ENCODE measurements at places on chromosomes 3 and 15.
A peak's percentile ranks its signal among the peaks of the same experiment; 100 is the strongest.

GRCh38 chr3:58581328-58582091 is 4.3 kb upstream of the FAM107A start:
- DNase-seq = no peak

- no peak for DNase-seq
Observed at GRCh38 chr15:51075826-51076523, 18.7 kb downstream of the TNFAIP8L3 start.

DNA sequence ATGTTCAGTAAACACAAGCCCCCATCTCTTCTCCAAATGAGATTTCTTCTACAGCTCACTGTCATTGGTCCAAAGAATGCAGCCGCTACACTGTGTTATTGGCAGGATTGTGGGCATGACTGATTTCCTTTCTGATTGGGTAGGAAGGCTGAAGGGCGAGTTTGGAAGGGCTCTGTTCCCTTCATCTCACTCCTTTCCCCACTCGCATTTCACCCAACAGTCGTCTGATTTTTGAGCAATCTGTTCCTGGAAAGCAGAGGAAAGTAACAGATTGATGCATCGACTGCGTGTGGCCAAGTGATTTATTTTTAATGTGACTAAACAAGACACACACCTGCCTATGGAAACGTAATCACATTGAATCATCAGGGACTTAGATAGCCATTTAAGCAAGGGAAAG is 55.5 kb downstream of the NOX5 start:
- no peak for DNase-seq

- DNase-seq = no peak
Observed at GRCh38 chr3:30544812-30545211, 61.6 kb upstream of the TGFBR2 start.

- no peak for DNase-seq
Observed at GRCh38 chr3:62592408-62592807, 219.1 kb upstream of the FEZF2 start.

GRCh38 chr3:44584646-44585501 is at the start of gene ZNF660:
TSS of gene ZNF660 (plus strand) at chr3:44584964. CDS start at chr3:44594194, 9,230 bp downstream.
- DNase-seq = peak; percentile 47

GRCh38 chr15:51237816-51238215 is 100.6 kb downstream of the CYP19A1 start:
- DNase-seq = no peak

- DNase-seq = no peak
Observed at GRCh38 chr3:133926736-133927539, 31.3 kb upstream of the RAB6B start.

DNA sequence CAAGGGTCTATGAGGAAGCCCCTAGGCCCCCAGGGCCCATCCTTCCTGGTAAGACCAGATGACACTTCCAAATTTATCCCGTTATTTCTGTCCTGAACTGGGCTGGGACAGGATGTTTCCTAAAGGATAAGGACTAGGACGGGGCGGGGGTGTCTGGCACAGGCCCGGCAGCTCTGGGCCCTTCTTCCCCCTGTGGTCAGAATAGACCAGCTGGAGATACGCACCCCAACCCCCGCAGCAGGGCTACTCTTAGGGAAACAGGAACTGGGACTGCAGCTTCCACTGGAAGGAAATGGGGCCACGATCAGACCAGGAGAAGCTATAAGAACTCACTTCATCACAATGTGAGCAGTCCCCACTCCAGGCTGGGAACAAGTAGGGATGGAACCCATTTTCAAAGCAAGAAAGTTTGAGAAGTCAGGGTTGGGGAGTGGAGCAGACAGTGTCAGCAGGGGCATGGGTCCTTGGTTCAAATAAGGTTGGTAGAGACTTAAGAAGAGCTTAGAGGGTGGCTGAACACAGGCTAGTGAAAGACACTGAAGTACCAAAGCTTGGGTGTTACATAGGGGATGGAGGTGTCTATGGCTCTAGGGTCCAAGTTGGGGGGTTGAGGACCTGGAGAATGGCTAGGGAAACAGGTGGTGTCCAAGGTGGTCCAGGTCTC is 1.1 kb downstream of the NCKIPSD start:
- no peak for DNase-seq

DNA sequence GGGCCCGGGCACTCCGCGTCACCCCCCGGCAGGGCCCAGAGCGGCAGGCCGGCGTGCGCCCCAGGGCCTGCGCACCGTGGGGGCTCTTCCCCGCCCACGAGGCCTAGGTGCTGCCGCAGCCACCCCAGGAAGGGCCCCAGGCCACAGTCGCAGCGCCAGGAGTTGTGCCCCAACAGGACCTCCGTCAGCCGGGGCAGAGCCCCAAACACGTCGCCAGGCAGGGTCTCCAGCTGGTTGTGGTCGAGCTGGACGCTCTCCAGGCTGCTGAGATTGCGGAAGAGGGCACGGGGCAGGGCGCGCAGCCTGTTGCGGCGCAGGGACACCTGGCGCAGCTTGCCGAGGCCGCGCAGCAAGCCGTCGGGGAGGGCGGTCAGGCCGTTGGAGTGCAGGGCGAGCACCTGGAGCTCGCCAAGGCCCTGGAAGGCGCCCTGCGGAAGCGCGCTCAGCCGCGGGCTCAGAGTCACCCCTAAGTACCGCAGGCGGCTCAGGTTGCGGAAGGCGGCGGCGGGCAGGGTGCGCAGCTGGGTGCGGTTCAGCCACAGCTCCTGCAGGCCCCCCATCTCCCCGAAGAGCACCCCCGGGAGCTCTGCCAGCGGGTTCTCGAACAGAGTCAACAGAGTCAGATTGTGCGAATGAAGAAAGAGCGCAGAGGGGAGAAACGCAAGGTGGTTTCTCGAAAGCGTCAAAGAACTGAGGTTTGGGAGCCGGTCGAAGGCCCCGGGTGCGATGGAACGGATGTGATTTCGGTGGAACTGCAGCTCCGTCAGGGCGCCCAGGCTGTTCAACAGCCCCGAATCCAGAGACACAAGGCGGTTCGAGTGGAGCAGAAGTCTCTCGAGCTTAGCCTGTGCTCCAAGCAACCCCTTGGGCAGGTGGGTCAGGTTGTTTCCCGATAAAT is 2.0 kb downstream of the GP5 start:
- no peak for DNase-seq

DNA sequence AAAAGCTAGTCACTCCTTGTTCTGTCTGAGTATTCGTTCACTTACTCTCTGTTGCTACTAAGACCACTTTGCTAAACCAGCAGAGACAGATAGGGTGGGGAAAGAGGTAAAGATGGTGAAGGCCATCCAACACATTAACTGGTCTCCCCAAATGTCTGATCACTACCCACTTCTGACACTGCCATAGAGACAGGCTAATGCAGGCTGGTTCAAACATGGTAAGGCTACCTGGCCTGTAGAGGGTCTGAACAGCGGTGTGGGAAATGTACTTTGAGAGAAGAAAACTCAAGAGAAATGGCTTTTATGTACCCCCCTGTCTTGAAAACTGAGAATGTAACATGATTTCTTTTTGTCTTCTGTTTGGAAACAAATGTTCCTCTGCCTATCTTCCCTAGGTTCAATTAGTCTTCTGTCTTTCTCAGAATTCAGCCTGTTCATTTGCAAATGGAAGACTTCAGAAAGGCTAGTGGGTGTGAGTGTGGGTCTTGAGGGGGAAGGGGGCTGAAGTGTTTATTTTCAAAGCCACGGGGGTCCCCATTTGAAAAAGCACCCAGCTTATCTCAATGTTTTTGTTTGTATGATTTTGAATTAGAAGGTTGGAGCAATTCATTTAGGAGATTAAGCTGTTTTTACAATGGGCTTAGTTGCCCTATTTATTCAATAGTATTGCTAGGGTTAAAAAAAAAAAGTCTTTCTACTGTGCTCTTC is 15.8 kb downstream of the ALDH1A2 start:
- no peak for DNase-seq

- DNase-seq = no peak
Observed at GRCh38 chr3:12886106-12886679, 44.8 kb upstream of the RPL32 start.

DNA sequence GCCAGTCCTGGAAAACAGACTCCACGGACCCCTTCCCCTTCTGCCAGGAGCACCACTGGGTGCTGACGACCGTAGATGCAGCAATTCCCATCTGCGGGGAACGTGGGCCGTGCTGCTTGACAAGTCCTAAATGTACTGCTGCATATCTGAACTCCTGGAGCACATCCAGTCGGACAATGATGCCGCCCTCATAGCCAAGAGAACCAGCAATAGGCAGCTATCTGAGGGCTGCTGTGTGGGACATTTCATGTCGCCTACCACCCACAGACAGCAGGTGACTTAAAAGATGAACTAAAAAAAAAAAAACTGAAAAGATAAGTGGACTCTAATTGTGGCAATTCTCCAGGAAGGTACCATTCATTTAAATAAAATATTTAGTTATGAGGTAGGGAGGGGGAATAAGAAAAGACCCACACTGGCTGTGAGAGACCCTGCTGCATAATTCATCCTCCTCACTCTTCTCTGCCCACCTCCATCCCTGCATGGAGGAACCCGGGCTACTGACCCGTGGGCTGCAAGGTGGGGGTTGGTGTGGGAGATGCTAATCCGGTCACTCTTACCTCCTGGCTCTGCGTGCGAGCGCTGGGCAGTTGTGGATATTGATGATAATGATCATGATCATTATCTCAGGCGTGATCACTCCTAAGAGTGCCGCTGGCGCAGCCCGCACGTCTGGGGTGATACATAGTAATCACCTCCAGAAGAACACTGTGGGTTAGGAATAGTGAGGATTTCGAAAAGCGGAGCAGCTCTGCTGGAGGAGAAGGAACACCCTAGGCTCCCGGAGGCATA is 28.3 kb downstream of the ALS2CL start:
- no peak for DNase-seq

- no peak for DNase-seq
Observed at GRCh38 chr15:40347559-40348473, 3.0 kb upstream of the PHGR1 start.

- DNase-seq = no peak
Observed at GRCh38 chr3:81864272-81864671, 102.8 kb upstream of the GBE1 start.

- no peak for DNase-seq
Observed at GRCh38 chr3:126867863-126868200, 115.1 kb upstream of the PLXNA1 start.

DNA sequence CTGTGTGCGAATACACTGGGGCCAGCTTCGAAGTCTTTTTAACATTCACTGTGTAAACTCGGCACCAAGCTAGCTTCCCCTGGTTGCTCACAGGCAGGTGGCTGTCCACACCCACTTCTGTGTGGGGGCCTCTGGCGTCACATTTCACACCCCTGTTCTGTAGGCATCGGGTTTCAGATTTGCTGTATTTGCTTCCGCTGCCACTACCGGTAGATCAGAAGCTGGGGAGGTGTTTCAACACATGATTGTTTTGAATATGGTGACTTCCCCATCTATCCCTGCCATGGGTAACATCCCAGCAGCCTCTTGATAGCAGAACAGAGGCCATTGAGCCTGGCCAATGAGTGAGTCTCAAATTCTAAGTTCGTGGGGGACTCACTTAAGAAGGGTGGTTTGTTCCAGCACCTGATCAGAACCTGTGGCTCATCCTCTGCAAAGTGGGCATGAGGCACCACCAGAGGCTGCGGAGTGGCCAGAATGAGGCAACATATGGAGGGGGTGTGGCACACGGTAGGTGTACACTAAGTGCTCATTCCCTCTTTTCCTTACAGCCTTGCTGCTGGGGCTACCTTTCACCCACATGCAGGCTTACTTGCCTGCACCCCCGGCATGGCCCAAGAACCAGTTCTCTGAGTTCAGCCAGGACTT is 61.5 kb downstream of the IQSEC1 start:
- DNase-seq = no peak

GRCh38 chr3:189838291-189838690 is 207.1 kb downstream of the TP63 start:
- DNase-seq = no peak

- no peak for DNase-seq
Observed at GRCh38 chr15:92825985-92826384, 74.1 kb upstream of the CHD2 start.

DNA sequence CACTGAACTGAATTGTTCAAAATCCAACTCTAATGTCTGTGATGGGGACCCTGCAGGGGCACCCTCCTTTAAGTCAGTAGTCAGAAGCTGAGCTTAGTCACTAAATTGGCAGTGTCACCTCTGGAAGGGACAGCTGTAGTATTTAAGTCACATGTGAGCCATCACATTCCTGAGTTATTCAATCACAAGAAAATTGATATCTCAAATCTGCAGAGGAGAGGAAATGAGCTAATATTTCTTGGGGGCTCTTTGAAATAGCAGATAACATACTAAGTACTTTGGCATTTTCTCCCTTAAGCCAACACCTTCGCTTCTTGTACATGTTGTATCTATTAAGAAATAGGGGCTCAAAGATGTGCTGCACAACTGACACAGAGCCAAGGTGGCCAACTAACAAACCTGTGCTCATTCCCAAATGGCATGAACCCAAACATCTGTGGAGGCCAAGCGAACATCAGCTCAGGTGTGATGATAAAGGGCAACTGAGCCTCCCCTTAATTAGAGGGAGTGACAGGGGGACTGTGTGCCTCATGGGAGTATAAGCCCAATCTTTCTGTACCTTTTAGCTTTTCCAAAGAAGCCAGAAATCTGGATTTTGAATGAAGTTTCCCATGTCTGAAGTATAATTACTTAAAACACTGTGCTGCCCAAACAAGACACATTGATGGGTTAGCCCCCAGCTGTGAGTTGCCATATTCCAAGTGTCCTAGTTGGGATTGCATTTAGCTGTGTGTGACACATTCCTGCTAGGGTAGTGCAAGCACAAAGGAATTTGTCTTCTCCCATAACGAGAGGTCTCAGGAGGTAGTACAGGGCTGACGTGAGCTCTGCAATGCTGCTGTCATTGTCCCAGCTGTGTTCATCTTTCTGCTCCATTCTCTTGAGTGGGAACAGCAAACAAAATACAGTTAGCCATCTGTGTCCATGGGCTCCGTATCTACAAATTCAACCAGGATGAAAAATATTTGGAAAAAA is 63.3 kb downstream of the ABHD5 start:
- no peak for DNase-seq

DNA sequence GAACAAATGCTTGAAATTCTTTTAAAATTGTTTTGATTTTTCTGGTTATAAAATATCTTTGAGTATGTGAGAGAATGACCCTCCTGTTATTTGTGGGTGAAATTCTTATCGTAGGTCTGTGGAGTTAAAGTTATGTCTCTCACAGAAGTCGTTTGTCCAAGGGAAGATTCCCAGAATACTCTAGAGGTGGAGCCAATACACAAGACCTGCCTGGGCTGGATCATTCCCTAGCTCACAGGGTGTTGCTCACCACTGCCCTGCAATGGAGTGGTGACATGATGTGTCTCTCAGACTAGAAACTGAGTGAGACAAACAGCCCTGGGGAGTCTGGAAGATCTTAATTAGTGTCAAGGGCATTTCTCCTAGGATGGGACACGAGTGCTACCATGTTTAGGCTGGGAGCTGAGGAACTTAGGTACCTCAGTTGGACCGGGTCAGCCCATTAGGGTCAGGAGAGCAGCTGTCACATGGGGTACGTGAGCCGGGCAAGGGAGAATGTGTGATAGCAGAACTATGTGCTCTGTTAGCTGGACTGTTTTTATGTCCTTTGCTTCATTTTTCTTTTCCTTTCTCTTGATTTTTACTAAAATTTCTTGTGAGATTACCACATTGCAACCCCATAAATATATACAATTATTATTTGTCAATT is 53.6 kb upstream of the MYO5C start:
- no peak for DNase-seq

GRCh38 chr15:60895986-60896385 is 333.1 kb downstream of the RORA start:
- no peak for DNase-seq

GRCh38 chr15:66961407-66961884 is 104.0 kb upstream of the SMAD3 start:
- no peak for DNase-seq

All from NCI-H774 (cell line).